ENCODE measurements at places on chromosomes 4 and X.

GRCh38 chrX:70554523-70554922, 109.9 kb downstream of the DLG3 start:
- no peak for DNase-seq

GRCh38 chr4:172776203-172776861, 392.3 kb upstream of the GALNT7 start:
- DNase-seq = no peak

DNA sequence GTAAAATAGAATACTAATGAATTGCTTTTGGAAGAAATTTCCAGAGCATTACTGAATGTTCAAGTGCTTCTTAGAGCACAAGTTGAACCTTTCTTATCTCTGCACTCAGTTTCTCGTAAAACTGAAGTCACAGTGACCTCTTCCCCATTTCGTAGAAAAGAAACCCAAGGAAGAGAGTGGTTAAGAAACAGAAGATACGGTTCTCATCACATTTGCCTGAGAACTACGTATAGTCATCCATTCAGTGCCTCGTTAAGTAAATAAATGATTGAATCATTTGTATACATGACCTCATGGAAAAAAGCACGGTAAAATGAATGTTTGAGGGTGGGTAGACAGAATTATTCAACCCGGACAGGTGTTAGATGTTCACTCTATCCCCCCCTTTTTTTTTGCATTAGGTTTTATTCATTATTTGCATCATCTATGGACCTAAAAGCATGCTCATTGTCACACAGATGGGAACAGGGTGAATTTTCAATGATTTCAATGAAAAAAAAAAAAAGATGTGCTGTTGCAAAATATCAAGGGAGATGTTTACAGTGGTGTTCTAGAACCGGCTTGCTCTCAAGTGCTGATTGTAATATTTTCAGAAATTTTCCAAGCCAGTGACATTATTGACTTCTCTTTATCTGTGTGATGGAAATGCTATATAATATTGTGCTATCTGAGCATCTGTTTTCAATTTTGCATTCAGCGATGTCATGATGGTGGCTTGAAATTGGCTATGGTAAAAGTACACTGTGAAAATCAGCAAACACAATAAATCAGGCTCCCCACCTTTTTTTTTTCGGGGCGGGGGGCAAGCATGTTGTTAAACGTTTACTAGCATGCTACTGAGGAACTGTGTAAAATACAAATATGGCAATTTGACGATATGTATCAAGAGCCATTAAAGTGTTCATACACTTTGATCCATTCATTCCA, 4.3 kb downstream of the RHOH start:
- DNase-seq = peak; percentile 92

- DNase-seq = no peak
Observed at GRCh38 chr4:170875868-170876267, 786.1 kb upstream of the AADAT start.

GRCh38 chr4:8030121-8030781, 90.6 kb upstream of the AFAP1 start:
- no peak for DNase-seq

GRCh38 chrX:97691901-97692455, 808.3 kb downstream of the RPA4 start:
- no peak for DNase-seq

GRCh38 chrX:137848266-137848905, 282.5 kb downstream of the ZIC3 start:
- DNase-seq = no peak

- DNase-seq = peak; percentile 86
Observed at GRCh38 chr4:153127760-153128494, 76.3 kb upstream of the TRIM2 start.

GRCh38 chrX:31279359-31279758, 207.5 kb upstream of the FTHL17 start:
- DNase-seq = peak; percentile 1

- no peak for DNase-seq
Observed at GRCh38 chr4:14131335-14131734, 503.8 kb upstream of the BOD1L1 start.

DNA sequence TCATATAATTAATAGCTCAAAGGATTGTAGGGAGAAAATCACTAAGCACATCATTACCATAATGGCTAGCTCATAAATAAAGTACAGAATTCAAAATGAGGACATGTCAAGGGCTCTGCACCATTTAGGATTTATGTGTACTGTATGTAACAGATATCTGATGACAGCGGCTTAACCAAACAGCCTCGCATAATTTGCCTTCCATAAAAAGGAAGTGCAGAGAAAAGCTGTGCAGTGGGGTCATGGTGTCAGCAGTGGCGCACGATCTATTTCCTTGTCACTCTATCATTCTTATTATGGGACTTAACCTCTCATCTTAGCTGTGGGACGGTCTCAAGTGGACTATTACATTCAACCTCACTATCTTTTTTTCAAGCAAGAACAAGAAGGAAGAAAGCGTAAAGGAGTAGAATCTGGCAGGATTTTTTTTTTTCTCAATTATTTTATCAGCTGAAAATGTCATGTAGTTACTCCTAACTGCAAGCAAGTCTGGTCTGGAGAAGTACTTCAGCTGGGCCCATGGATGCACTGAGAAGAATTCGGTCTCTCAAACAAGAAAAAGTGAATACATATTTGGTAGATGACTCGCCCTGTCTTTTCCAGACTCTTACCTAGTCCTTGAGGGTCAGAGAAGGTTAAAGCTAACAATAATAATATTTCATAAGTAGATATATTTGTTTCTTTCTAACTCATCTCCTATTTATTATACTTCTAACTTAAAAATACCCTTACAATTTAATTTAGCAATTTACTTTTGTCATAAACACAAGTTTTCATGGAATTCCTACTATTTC, 94.6 kb downstream of the COX18 start:
- no peak for DNase-seq

- no peak for DNase-seq
Observed at GRCh38 chrX:110282922-110283321, 35.0 kb downstream of the AMMECR1 start.

- no peak for DNase-seq
Observed at GRCh38 chr4:23959396-23960148, 69.7 kb upstream of the PPARGC1A start.

GRCh38 chr4:122921971-122922876, at the start of gene NUDT6:
Gene NUDT6, minus strand, starts transcription at chr4:122922597. Its CDS starts 25 bp downstream, at chr4:122922572.
- peak; percentile 79 for DNase-seq

GRCh38 chrX:19625612-19626011, 110.3 kb upstream of the MAP3K15 start:
- DNase-seq = no peak

DNA sequence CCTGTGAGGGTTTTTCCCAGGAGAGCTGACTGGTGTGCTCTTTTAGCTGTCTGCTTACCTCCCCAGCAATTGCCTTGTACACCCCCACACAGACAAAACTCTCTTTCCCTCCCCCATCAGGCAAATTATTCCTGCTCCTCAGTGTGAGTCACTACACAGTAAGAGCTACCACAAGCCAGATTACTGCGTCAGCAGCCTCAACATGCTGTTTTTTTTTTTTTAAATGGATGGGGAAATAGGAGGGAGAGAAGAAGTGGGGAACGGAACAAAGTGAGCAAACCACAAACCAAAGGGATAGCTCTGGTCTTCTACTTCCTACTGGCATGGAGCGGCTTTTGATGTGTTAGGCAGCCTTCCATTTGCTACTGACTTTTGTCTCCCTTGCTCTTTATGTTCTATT, 107.5 kb upstream of the ACSL4 start:
- DNase-seq = peak; percentile 72

GRCh38 chr4:15398001-15398400, 29.8 kb upstream of the C1QTNF7 start:
- no peak for DNase-seq

- no peak for DNase-seq
Observed at GRCh38 chrX:69072486-69073006, 92.7 kb downstream of the PJA1 start.

GRCh38 chr4:112222219-112222955, 9.2 kb upstream of the AP1AR start:
- no peak for DNase-seq

- DNase-seq = no peak
Observed at GRCh38 chr4:40187386-40187906, 9.4 kb upstream of the RHOH start.

DNA sequence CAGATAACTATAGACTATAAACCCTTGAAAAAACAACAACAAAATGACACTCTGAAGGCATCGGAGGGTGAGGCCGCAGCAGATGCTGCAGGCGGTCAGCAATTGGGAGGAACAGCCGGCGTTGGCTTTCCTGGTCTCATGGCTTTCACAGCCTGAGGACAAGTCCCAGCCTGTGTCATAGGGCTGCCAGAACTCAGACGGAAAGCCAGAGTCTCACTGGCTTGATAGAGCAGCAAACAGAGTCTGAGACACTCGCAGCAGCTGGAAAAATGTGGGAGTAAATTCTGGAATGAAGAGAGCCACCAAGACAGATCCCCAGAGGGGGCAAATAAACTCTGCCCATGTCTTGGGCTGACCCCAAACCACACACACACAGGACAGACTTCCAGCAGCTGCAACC, 86.3 kb downstream of the PPP2R2C start:
- no peak for DNase-seq

DNA sequence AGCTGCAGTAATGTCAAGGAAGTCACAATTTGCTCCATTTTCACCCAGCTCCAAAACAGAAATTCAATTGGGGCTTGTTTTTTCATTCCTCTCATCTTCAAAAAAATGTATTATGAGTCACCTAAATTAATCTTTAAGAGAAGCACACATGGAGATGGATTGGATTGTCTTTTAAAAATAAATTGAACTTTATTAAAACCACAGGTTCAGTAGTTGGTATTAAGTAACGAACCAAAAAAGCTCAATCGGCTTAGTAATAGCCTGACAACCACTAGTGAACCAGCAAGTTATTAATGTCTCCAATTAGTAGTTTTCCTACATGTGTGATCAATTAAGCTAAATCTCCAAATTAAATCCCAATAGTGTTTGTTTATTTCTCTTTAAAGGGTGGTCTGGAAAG, 283.5 kb upstream of the GIMD1 start:
- DNase-seq = no peak

GRCh38 chr4:184960505-184960971, 57.8 kb upstream of the HELT start:
- no peak for DNase-seq

GRCh38 chr4:41865306-41865980, 69.8 kb upstream of the TMEM33 start:
- no peak for DNase-seq

DNA sequence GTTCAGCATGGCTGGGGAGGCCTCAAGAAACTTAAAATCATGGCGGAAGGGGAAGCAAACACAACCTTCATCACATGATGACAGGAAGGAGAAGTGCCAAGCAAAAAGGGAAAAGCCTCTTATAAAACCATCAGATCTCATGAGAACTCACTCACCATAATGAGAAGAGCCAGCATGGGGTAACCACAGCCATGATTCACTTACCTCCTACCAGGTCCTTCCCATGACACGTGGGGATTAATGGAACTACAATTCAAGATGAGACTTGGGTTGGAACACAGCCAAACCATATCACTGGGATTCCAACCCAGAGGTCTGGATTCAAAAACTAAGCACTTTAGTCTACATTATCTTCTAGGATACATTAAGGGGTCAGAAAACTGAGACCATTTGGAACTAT, 609.6 kb upstream of the SPANXN1 start:
- no peak for DNase-seq

GRCh38 chr4:648579-649292, 23.4 kb downstream of the PDE6B start:
- DNase-seq = no peak

DNA sequence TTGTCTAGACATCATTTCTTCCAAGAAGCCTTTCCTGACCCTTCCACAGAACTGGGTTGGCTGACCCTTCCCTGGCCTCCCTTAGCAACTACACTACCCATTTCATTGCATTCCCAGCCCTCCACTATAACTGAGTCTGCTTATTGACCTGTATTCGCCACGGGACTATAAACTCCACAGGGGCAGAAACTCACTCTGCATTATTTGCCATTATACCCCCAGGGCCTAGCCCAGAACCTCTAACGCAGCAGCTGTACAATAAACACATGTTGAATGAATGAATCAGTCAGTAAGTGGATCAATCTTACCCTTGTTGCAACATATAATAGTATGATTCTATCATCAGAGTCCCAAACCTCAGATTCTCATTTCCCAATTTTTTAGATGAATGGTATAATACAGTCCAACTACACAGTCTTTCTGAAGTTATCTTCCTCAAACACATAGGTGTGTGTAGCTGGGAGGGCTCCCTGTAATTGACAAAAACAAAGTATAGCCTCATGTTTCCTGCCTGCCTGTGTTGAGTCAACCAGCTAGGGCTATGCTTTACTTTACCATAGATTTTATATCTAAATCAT, 209.3 kb downstream of the CHIC2 start:
- no peak for DNase-seq

DNA sequence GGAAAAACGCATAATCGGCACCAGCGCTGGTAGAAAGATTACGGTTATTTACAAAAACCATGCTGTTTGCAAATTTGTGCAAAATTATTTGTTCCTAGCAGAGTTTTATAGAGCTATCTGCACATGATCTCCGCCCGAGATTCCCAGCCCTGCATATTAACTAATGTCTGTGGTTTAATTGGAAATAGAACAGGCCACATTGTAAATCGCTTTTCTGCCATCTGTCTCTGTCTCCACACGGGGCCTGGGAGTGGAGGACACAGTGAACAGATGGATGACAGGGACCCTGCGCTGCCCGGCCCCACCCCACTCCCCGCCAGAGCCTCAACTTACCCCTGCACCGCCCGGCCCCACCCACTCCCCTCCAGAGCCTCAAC, 126.9 kb downstream of the FAM53A start:
- no peak for DNase-seq

GRCh38 chrX:39260965-39261364, 459.7 kb downstream of the MID1IP1 start:
- DNase-seq = no peak

DNA sequence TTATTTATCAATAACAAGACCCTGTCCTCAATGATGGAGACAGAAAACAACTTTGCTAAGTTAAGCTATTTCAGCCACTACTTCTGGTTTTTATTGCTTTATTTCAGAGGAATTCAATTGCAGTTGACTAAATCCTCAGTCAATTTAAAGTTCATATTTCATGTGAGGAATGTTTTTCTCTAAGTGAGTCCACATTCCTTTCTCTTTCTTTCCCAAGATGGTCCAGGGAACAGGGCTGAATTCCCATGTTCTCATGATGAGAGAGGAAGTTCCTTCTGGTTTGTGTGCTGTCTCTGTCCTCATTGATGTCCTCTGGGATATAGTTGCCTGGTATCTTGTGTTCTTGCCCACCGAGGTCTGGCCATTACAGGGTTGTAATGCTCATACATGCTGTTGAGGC, 117.2 kb downstream of the SLIT2 start:
- no peak for DNase-seq

- peak; percentile 66 for DNase-seq
Observed at GRCh38 chr4:108166441-108167315, 2.1 kb downstream of the LEF1 start.

- DNase-seq = no peak
Observed at GRCh38 chr4:54231419-54231767, 2.3 kb downstream of the PDGFRA start.

- peak; percentile 34 for DNase-seq
Observed at GRCh38 chrX:71000139-71000538, 68.0 kb downstream of the SNX12 start.

DNA sequence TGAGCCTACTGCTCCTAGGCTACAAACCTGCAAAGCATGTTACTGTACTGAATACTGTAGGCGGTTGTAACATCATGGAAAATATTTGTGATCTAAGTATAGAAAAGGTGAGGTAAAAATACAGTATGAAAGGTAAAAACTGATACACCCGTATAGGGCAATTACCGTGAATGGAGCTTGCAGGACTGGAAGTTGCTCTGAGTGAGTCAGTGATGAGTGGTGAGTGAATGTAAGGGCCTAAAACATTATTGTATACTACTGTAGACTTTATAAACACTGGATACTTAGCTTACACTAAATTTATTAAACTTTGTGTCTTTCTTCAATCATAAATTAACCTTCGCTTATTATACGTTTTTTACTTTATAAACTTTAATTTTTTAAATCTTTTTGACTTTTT, 3.7 kb downstream of the KIF4A start:
- no peak for DNase-seq
